A549 treated with RU486 at 1 μM for 4 hours (cell line): ENCODE measurements at places on chromosomes 7 and 10. TPM values are rescaled to one million over a fixed set of nuclear protein-coding genes. Genes with fewer than 3 reads are reported as not detected.

The MRLN gene
- total RNA-seq, result not detected in 5 replicates

The GAD2 gene
- not detected in 5 replicates for total RNA-seq

The CHST15 gene
- total RNA-seq, result 7.1 to 8.3 TPM (median 7.7 TPM) in 5 replicates

The MOGAT3 gene
- not detected in 5 replicates for total RNA-seq

The EPHA1 gene
- not detected in 5 replicates for total RNA-seq

The POLD2 gene
- total RNA-seq, result 131 to 171 TPM (median 158 TPM) in 5 replicates

The ADRA2A gene
- total RNA-seq, result 0.05 to 0.07 TPM (median 0.06 TPM) in 4 of 5 replicates, not detected in the other

The ANKRD30A gene
- total RNA-seq, result 0.29 to 1.1 TPM (median 0.88 TPM) in 5 replicates

The LRIT1 gene
- not detected in 5 replicates for total RNA-seq

The SORBS1 gene
- total RNA-seq, result 0.32 to 0.69 TPM (median 0.54 TPM) in 5 replicates

The ELMO1 gene
- total RNA-seq, result 1.7 to 2.9 TPM (median 2.2 TPM) in 5 replicates

The ARHGAP22 gene
- total RNA-seq, result 2.8 to 5.1 TPM (median 3.9 TPM) in 5 replicates

The CUBN gene
- 0.02 to 0.30 TPM (median 0.03 TPM) in 5 replicates for total RNA-seq

The EMX2 gene
- total RNA-seq, result not detected in 5 replicates

The SPDYE2B gene
- not detected in 5 replicates for total RNA-seq

The PRKRIP1 gene
- 21.5 to 24.7 TPM (median 23.7 TPM) in 5 replicates for total RNA-seq

The NFKB2 gene
- 59.6 to 105 TPM (median 82.4 TPM) in 5 replicates for total RNA-seq

The KLF14 gene
- 0.05 to 0.06 TPM in 2 of 5 replicates, not detected in the others for total RNA-seq

The HOXA11 gene
- total RNA-seq, result 0.67 to 0.92 TPM (median 0.89 TPM) in 5 replicates

The HABP2 gene
- 0.05 to 0.21 TPM (median 0.09 TPM) in 5 replicates for total RNA-seq

The BLVRA gene
- total RNA-seq, result 68.7 to 82.1 TPM (median 70.9 TPM) in 5 replicates

The NPFFR1 gene
- total RNA-seq, result 0.01 TPM in 1 of 5 replicates, not detected in the others

The ASAH2B gene
- 2.7 to 4.9 TPM (median 4.0 TPM) in 5 replicates for total RNA-seq

The IFIT1 gene
- total RNA-seq, result 4.3 to 7.0 TPM (median 5.3 TPM) in 5 replicates

The PIK3CG gene
- total RNA-seq, result not detected in 5 replicates

The SEMA3C gene
- 53.3 to 66.0 TPM (median 58.4 TPM) in 5 replicates for total RNA-seq

The CYP3A4 gene
- total RNA-seq, result 0.10 TPM in 1 of 5 replicates, not detected in the others

The MYL7 gene
- total RNA-seq, result 1.2 TPM in 1 of 5 replicates, not detected in the others

The ZNF107 gene
- 0.97 to 2.9 TPM (median 2.7 TPM) in 5 replicates for total RNA-seq

The GLI3 gene
- total RNA-seq, result 0.15 to 0.47 TPM (median 0.21 TPM) in 5 replicates

The UNC5B gene
- total RNA-seq, result 0.48 to 0.83 TPM (median 0.76 TPM) in 5 replicates

The SLC39A12 gene
- not detected in 5 replicates for total RNA-seq

The SHH gene
- total RNA-seq, result 1.4 to 3.5 TPM (median 2.4 TPM) in 5 replicates

The PNLIPRP3 gene
- not detected in 5 replicates for total RNA-seq

The AKR1C2 gene
- 3,122 to 3,719 TPM (median 3,473 TPM) in 5 replicates for total RNA-seq

The PDE6C gene
- not detected in 5 replicates for total RNA-seq

The ETV1 gene
- 2.0 to 4.0 TPM (median 3.0 TPM) in 5 replicates for total RNA-seq

The ICA1 gene
- 0.85 to 1.7 TPM (median 1.2 TPM) in 5 replicates for total RNA-seq

The LRRD1 gene
- total RNA-seq, result not detected in 5 replicates

The PNLIP gene
- not detected in 5 replicates for total RNA-seq

The RTKN2 gene
- 0.58 to 1.2 TPM (median 1.0 TPM) in 5 replicates for total RNA-seq

The PCDH15 gene
- not detected in 5 replicates for total RNA-seq

The GIMAP4 gene
- not detected in 5 replicates for total RNA-seq

The GPR22 gene
- not detected in 5 replicates for total RNA-seq
